Effector memory CD4-positive, alpha-beta T cell (primary cell): ENCODE measurements at places on chromosomes 3 and 15.

DNA sequence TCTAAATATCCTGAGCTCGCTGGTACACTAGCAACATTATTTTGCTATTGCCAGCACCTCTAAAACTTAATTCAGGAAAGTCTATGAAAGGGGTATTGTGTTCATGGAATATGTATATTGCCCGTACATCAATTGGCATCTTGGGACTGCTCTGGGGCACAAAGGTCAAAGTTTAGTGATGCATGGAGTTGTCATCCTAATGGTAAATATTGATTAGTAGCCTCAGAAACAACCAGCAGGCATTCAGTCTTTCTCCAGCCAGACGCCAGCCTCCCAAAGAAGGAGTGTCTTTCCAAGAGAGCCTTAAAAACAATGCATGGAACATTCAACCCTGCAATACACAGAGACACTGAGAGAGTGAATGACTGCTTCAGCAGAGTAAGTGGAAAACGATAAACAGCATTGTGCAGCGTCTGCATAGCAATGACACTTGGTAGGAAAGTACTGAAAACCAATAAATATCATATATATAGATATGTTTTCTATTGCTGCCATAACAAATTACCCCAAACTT lies 377.3 kb downstream of the SHQ1 start:
- DNase-seq = no peak

DNA sequence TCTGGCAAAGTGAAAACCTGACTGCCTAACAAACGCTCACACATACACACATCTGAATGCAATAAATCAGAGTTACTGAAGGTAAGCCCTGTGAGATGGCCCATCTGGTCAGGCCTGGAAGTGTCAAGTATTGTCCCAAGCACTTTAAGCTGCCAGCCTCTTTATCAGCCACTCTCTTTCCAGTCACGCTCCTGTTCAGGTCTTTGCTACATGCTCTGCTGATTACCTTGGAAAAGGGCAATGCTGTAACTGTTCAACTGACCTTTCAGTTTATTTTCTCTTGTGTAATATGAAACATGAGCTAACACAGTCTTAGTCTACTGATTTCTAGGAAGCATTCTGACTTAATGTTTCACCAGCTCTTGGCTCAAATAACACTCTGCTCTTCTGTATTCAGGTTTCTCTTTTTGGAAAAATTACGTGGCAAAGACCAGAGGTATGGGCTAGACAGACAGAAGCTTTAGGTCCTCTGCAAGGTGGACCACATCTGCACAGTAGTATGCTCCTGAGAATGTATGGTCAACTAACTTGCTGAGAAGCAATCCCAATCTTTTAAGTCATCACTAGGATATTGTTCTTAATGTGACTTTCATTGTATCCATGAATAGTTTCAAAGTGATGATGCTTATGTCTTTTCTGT lies 44.5 kb downstream of the GBE1 start:
- DNase-seq = no peak

GRCh38 chr3:1252061-1252430 lies 159.2 kb downstream of the CNTN6 start:
- DNase-seq = no peak

DNA sequence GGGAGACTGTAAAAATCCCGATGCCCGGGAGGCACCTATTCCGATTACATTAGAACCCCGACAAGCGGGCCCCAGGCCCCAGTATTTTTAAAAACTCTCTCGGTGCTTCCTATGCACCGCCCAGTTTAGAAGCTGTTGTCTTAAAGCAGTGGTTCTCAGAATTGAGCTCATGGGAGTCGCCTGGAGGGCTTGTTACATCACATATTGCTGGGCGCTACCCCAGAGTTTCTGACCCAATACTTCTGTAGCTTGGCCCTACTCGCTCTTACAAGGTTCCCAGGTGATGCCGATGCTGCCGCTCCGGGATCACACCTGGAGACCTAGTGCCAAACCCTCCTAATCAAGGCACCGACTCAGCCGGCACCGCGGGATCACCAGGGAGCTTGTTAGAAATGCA lies 35.2 kb downstream of the CPN2 start:
- no peak for DNase-seq

- no peak for DNase-seq
These were observed 828 bp downstream of the THOC7 start for GRCh38 chr3:63862804-63863149.

GRCh38 chr15:59906046-59906445 lies 98.1 kb upstream of the FOXB1 start:
- DNase-seq = no peak

GRCh38 chr15:52336529-52336928 lies 40.9 kb upstream of the MYO5C start:
- DNase-seq = no peak

- no peak for DNase-seq
These were observed 8.3 kb downstream of the ROBO2 start for GRCh38 chr3:77048186-77048585.

DNA sequence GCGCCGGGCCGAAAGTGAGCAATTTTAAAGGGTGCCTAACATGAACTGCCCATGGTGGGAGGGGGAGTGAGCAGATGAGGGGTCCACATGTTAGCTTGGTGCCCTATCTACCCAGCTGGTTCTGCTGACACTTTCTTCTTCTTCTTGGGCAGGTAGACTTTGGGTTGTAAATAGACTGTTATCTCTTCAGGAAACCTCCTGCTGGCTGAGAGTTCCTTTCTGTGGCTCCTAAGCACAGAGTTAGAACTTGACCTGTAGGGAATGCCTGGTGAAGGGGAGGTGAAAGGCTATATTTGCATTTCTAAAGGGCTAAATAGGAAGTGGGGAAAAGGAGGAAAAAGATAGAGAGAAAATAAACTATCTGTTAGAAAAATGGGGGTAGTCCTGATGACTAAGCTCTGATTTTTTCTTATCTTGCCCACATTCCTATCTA lies 521.4 kb upstream of the TGFBR2 start:
- DNase-seq = no peak

GRCh38 chr3:39103791-39104552 lies 3.5 kb downstream of the GORASP1 start:
- no peak for DNase-seq

DNA sequence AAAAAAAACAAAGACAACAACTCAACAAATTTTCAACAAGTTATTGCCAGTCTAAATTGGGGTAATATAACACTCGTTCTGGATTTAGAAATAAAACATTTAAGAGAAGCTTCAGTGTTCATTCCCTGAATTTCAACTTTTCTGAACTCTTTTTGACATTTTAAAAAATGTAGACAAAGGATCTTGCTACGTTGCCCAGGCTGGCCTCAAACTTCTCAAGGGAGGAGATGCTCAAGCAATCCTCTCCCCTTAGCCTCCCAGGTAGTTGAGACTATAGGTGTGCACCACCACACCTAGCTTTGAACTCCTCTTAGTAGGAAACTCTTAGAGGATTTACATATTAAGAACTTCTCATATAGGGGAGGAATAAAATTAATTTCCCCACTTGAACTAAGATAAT lies 91.9 kb downstream of the AKAP13 start:
- no peak for DNase-seq

DNA sequence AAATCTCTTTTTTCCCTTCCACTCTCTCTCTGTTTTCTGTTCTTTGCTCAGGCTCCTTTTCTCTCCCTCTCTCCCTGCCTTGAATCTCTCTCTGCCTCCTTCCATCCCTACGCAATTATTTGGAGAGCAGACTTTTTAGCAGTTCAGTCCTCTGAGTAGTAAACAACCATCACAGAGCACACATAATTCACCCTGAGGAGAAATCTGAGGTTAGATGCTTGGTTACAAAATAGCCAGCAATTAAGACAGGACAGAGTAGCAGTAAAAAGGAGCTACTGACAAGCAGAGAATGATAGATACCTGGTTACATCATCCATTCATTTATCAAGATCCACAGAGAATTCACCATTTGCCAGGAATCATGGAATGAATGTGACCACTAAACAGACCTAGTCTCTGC lies 25.5 kb downstream of the SLC9A9 start:
- DNase-seq = no peak

DNA sequence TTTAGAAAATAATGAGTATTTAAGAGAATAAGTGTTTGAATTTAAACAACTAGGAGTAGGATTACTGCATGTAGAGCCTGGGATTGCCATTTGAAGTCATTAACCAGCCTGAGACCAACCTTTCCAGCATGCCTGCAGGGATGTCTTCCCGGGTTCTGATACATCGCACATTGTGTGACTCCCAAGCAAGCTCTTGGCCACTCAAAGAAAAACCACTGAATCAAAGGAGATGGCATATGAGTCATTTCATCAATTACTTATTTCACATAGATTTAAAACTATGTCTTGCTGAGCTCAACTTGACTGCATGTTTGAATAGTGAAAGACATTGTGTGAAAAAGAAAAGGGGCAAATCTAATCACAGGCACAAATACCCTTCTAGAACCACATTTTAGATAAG lies 15.0 kb upstream of the THBS1 start:
- DNase-seq = no peak

DNA sequence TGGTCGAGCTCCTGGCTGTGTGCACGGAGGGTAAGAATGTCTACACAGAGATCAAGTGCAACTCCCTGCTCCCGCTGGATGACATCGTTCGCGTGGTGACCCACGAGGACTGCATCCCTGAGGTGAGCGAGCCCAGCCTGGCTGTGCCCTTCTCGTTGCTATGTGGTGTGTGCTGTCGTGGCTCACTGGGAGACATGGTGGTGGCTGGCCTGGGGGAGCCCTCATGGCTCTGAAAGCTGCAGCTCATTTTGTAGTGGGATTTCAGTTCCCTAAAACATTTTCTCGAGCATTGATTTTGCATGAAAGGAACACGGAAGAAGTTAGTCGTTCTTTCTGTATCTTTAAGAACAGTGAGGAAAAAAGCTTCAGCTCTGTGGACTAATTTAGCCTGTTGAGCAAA lies 200.5 kb downstream of the ITPR1 start:
- no peak for DNase-seq

- no peak for DNase-seq
These were observed 47.2 kb upstream of the CNTN3 start for GRCh38 chr3:74661672-74662071.

GRCh38 chr15:70856884-70857561 lies 3.1 kb upstream of the LARP6 start:
- DNase-seq = no peak

DNA sequence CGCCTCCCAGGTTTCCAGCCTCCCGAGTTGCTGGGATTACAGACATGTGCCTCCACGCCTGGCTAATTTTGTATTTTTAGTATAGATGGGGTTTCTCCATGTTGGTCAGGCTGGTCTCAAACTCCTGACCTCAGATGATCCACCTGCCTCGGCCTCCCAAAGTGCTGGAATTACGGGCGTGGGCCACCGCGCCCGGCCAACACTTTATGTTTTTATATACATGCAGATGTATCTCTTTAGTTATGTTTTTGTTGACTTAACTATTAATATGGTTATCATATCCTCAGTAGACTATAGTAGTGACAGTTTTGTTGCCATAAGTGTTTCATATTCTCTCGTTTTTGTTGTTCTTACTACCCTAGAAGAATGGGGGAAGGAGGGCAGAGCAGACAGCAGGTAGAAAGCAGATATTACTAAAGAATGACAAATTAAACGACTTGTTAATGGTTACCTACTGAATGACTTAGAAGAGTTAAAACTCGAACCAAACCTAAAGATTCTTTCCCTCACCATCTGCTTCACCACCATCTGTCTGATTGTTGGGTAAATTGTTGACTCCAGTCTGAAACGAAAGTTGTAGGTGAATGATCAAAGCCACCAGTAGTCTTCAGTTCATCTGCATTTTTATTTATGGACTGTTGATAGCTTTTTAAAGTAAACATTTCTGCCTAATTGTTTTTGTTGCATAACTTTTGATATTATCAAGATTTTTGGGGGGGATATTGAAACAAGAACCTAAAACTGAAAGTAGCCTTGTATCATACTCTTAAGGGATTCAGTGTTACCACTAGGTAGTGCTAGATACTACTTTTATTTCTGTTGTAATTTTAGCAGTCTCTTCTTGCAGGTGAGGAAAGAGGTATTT lies 89.3 kb downstream of the RASA2 start:
- DNase-seq = no peak

- DNase-seq = peak; percentile 26
These were observed 365.5 kb downstream of the SHQ1 start for GRCh38 chr3:72482589-72483321.

DNA sequence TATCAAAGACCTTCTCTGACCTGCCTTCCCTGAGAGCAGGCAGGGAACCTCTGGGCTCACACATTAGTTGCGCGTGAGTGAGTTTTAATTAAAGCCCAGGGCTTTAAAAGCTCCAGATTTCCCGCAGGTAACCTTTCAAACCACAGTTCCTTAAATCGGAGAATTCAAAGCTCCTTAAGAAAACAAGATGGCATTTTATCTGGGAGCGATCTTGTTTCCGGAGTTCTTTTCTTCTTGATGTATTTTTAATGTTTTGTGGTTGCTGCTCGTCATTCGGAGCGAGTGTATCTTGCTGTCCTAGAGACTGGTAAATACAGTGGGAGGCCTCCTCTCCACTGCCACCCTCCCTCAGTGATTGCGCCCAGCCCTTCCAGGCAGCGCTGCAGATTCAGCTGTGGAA lies 284.3 kb downstream of the CLSTN2 start:
- no peak for DNase-seq

DNA sequence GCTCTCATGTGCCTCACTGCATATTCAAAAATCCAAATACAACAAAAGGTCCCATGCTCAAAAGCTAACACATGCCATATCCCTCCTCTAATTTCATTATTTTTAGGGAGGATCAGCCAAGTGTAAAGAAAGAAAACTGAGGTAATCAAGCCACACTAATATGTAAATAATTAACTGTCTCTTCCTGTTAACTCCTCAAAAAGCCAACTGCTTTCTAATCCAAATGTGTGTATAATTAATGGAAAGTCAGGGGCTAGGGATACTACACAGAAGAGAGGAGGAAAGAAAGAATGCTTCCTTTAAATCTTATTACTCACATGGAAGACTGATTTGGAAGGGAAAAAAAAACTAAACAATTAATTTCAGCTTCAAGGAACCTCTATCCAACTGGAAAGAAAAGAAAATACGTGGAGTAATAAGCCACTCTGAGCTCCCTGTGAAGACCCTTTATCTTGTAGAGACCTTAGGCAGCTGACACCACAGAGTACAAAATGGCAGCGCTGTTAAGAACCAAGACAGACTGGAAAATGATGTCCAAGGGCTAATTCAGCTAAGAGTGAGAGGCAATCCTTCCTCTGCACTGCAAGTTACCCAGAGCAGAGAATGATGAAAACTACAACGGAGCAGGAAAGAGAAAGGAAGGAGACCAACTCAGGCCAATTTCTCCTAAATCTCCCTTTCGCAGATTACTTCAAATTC lies 56.8 kb downstream of the ZNF148 start:
- no peak for DNase-seq

DNA sequence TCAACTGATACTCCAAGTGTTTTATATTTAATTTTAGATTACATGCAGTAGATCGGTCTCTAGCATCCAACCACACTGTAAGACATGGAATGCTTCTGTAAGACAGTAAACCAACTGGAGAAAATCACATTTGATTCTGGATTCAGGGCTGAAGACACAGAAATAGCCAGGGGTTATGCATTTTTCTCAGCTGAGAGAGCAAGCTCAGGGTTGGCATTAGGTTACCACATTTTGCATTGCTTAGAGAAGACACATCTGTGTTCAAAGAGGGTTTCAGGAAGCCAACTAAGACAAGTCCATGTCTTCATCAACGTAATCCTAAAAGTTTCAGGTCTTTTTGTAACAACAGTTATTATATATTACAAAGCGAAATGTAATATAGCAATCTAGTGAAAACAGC lies 27.7 kb upstream of the UNC13C start:
- no peak for DNase-seq

- no peak for DNase-seq
These were observed 3.6 kb downstream of the COL8A1 start for GRCh38 chr3:99641982-99642381.
